Stimulated activated CD4-positive, alpha-beta T cell treated with anti-CD3 and anti-CD28 coated beads, Interleukin-4, amount 100 ng/mL, for 4 hours (primary cell): ENCODE measurements at places on chromosomes 3 and 15.

GRCh38 chr3:36312351-36312750 is 68.0 kb upstream of the STAC start:
- DNase-seq: no peak

- no peak for DNase-seq
Observed at GRCh38 chr3:134885877-134886621, 91.0 kb downstream of the EPHB1 start.

DNA sequence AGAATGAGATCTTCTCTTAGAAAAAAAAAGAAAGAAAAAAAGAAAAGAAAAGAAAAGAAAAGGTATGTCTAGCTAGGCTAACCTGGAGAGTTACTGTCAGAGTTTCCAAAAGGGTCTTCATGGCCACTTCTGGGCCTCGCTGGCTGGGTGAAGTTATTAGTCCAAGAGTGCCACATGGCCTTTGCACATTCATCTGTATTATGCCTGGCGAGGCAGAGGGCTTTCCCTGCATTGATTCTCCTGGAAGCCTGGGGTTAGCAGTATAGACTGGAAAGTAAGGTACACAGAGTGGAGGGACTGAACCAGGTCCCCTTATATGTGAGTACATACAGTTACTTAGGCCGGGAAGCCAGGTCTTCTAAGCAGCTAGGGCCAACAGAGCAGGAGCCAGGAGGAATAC is 54.8 kb upstream of the CGNL1 start:
- DNase-seq: no peak

- DNase-seq: no peak
Observed at GRCh38 chr3:170621256-170621655, 35.4 kb upstream of the SLC7A14 start.

DNA sequence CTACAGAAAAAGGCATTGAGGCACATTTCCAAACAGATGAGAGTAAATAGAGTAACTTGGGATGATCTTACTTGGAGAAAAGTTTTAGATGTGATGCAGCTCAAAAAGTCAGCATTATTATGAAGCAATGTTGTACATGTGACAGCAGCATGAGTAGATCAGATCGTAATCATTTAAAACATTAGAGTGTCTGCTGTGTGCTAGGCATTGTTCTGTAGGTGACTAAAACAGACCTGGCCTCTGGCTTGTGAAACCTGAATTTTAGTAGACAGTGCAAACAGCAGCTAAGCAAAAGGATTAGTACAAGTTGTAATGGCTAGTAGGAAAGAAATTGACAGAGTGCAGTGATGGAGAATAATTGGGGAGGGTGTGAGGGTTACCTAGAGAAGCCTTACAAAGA is 15.1 kb downstream of the UBE2E1 start:
- DNase-seq: no peak

- no peak for DNase-seq
Observed at GRCh38 chr3:131361464-131362421, 19.8 kb upstream of the NUDT16 start.

- no peak for DNase-seq
Observed at GRCh38 chr3:171212648-171213047, 186.1 kb upstream of the SLC2A2 start.

DNA sequence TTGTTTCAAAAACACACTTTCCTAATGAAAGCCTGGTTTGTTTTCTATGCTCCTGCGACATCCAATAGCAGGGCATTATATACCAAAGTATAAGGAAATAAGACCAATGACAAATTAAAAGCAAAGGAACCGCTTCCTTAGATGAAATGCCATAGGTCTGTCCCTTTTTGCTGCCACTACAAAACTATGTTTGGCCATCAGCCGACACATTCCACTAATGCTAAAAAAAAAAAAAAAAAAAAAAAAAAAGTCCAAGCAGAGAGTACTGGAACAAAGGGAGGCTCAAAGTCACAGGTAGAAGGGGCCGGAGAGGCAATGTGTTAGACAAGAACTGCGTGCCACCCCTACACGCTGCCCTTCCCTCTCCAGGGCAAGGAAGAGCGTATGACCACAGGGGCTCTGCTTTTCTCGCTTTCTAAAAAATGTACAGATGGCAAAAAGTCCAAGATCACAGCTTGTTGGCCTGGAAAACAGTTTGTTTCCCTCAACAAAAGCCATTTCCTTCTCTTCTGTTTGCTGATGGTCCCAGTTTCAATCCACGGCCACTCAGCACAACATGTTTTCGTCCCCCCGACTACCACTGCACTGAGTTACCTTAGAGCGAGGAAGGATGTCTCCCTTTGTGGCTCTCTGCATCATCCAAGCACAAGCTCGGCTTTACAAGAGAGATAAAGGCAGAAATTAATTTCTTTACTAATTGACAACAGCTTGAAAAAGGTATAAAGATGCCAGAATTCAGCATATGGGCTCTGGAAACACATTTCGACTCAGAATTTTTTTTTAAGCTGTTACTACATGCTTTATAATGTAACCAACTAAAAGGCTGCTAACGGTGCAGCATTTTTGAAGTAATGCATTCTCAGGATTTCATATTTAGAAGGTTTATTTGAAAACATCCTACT is 70.8 kb downstream of the ABTB1 start:
- no peak for DNase-seq

- DNase-seq: no peak
Observed at GRCh38 chr15:49037546-49037940, 8.7 kb downstream of the SECISBP2L start.

GRCh38 chr3:86987421-86987715 is 3.6 kb downstream of the VGLL3 start:
- no peak for DNase-seq

DNA sequence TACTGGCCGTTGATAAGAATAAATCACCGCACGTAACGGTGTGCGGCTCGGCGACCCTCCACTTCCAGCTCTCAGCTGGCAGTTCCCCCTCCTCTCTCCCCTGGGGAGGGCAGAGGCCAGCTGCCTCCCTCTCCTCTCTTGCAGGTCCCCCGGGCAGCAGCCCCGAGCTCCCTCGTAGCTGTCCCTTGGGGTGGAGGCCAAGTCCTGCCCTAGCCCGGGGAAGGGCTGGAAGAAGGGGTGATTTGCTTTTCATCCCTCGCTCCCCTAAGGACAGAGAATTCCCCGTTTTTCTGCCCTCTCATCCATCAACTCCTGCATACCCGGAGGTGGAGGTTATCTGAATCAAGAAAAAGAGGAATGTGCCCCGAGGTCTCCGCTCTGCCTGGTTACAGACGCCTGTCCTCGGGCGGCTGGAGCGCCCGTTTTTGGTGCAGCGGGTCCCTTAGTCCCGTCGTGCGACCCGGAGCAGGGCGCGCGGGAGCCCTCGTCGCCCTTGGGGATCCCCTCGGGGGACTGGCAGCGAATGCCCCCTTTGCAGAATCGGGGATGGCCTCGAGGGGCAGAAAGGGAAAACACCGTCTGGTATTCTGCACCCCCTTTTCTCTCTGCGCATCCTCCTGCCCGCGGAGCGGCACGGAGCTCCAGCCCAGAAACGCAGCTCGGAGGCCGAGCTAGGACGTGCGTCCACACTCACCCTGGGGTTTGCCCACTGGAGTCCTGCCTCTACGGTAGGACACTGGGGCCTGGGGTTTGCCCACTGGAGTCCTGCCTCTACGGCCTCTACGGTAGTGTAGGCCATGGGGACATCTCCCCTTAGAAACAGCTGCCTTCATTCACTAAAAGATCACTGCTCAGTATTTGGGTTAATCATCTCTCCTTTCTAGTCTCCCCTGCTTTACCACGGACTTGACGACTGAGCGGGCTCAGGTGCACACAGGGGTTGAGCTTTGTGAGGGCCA is 2.2 kb downstream of the PTPRG start:
- DNase-seq: no peak

GRCh38 chr3:128188326-128188725 is 35.0 kb downstream of the EEFSEC start:
- DNase-seq: no peak
